ENCODE measurements at places on chromosomes 4 and X.

DNA sequence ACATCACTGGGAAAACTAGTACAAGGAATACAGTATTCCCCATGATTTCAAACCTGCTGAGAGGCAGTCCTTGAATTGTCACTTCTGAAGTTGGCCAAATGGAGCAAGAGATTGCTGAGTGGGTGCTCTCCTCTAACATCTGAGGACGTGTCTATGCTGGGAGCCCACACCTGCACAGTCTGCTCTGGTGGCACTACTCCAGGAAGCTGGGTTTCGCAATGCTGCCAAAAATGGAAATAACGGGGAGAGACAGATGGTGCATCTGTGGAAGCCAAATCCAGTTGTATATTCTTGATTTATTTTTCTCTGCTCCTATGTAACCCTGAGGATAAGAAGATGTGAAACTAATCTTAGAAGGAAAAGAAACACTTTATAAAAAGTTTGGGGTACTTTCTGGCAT is 240.1 kb upstream of the CTSO start:
- no peak overlapping the region for H3K4me3 ChIP-seq
- DNase-seq: no peak
- H3K27ac ChIP-seq: no peak overlapping the region

GRCh38 chr4:149141391-149141790 is 674.3 kb downstream of the IQCM start:
- no peak overlapping the region for H3K27ac ChIP-seq
- H3K4me3 ChIP-seq: no peak overlapping the region
- no peaks in the 10 kb centered on the region for H3K27me3 ChIP-seq
- no peak for DNase-seq
- H3K36me3 ChIP-seq: no peaks in the 10 kb centered on the region
- no peaks in the 10 kb centered on the region for H3K4me1 ChIP-seq

- peaks cover 2% of the 10 kb centered on the region for H3K36me3 ChIP-seq
- DNase-seq: no peak
- no peak overlapping the region for H3K4me3 ChIP-seq
Measured at GRCh38 chrX:23930894-23931604, 23.2 kb downstream of the CXorf58 start.

GRCh38 chr4:95106408-95106928 is 348.7 kb downstream of the BMPR1B start:
- no peak overlapping the region for H3K4me3 ChIP-seq
- H3K27me3 ChIP-seq: no peaks in the 10 kb centered on the region
- H3K27ac ChIP-seq: no peak overlapping the region
- no peaks in the 10 kb centered on the region for H3K36me3 ChIP-seq
- no peaks in the 10 kb centered on the region for H3K4me1 ChIP-seq

DNA sequence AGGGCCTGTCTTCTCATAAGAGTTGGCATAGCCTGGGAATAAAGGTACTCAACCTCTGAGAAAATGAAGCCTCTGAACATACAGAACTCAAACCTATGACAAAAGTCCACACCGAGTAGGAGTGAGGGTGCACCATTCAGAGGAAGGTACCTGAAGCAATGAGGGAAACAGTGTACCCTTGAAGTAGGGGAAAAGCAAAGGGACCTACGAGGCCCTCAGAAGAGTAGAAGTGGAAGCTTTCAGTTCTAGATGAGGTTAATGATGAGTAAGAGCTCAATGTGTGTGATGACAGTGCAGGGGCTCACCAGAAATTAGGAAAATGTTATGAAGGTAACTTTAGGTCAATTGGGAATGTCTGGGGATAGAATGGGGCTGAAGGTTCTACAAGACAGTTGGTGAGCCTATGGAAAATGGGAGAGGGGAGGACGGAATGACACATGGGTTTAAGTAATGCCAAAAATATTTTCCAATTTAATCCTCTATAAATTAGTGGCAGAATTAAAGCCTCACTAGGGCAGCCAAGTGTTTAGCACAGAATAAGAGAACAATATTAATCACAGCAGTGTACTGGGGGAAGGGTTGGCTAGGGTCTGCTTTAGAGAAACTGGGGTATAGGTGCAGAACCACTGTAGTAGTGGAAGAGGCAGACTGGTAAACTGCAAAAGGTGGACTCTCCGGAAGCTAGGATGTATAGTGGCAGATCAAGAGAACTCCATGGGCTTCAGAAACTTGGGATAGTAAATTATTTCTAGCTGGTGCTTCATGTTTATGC is 39.8 kb downstream of the RAB33A start:
- peaks cover 18% of the 10 kb centered on the region for H3K36me3 ChIP-seq
- DNase-seq: no peak
- H3K4me1 ChIP-seq: peaks cover 14% of the 10 kb centered on the region
- peak overlapping the region; percentile 50 for H3K27ac ChIP-seq

All from central memory CD8-positive, alpha-beta T cell (primary cell).